ENCODE measurements at places on chromosomes 2 and 18.

DNA sequence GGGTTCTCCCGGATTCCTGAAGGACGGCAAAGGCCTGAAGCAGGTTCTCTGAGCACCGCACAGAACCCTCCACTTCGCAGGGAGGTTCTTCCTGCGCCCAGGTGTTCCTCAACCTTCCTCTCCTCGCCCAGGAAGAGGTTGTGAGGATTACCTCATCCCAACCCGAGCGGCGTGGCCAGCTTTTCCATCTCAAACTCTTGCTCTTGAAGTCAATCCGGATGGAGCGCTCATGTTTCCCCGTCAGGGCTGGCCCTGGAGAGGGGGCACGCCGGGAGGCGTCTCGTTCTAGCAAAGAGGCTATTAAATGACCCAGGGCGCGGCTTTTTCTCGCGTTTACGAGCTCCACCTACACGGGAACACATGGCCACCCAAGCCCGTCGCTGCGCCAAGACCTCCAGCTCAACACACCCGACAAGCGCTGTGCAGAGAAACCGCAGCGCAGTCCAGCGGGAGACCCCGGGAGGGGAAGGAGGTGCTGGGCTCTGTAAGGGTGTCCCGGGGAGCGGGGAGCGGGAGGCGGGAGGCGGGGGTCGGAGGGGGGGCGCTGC, 540 bp upstream of the RAB10 start:
- peak; percentile 88 for DNase-seq

DNA sequence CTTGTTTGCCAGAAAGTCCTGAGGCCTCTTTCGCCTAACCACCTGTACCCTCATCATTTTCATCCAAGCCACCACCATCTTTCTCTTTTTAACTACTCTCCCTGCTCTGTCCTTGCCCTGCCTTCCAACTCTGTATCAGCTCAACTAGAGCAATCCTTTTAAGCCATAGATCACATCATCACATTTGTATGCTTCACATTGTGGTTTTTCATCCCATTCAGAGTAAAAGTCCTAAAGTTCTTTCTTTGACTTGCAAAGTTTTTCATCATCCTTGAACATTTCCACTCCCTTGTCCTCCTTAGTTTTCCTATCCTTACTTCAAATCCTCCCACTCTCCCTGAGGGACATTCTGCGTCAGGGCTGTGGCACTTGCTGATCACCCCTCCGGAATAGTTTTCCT, 73.9 kb downstream of the SLC39A10 start:
- DNase-seq, result no peak

GRCh38 chr2:128765811-128766210, 447.1 kb upstream of the HS6ST1 start:
- no peak for DNase-seq

DNA sequence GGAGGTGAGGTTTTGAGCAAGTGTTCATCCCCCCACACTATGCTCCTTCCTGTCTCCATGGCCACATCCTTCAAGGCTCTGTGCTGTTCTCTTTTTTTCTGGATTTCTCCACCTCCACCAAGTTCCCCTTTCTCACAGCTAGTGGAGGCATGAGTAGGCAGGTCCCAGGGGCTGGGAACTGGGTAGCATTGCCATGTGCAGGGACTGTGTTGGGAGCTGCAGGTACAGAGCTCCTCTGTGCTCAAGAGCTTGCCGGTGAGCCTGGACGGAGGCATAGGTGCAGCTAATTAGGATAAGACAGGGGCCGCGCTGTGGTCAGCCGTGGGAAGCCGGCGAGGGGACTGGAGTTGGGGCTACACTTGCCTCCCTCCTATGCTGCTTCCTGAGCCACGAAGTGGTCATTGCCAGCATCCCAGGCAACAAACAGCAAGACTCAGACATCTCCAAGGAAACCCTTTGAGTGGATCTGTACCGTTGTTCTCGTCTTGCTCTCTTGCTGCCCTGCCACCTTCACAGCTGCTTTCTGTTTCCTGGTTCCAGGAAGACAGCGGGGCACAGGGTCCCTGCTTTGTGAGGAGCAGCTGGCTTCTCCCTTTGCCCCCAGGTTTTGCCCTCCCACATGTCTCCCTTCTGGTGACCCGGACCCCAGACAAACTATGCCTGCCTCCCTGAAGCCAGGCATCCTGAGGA, 36.9 kb downstream of the ATOH8 start:
- DNase-seq, result peak; percentile 87

GRCh38 chr2:129777762-129778583, 201.5 kb upstream of the RAB6C start:
- no peak for DNase-seq

DNA sequence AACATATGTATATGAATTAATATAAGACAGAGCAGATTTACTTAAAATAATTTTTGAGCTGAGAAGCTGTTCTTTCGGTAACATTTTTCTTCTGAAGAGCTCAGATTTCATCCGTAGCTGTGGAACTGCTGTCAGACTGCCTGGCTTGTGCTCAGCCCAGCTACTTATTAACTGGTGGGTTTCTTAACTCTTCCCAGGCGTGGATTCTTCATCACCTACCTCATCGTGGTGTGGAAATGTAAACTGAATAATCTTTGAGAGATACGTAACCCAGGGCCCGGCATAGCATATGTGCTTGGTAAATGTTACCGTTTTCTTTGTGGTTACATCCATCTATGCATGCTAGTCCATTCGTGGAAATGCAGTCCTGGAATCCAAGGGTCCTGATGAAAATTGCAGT, 145.0 kb downstream of the MCFD2 start:
- no peak for DNase-seq

Data from KBM-7 (cell line).